ENCODE measurements at places on chromosomes 4 and X. TPM values are rescaled to one million over a fixed set of nuclear protein-coding genes. Genes with fewer than 3 reads are reported as not detected.

- no peak for DNase-seq
Measured at GRCh38 chr4:138909587-138909986, 106.0 kb upstream of the NOCT start.

- no peak for DNase-seq
Measured at GRCh38 chr4:186592445-186592844, 37.1 kb upstream of the MTNR1A start.

Gene PABPC5
- not detected for total RNA-seq

Gene FRMPD3
- total RNA-seq: not detected

- DNase-seq: no peak
Measured at GRCh38 chr4:78370631-78371372, 180.8 kb upstream of the ANXA3 start.

- no peak for DNase-seq
Measured at GRCh38 chr4:8549352-8549931, 30.8 kb upstream of the GPR78 start.

- DNase-seq: no peak
Measured at GRCh38 chr4:53633608-53634007, 42.3 kb upstream of the LNX1 start.

Gene VCX
- not detected for total RNA-seq

- no peak for DNase-seq
Measured at GRCh38 chr4:38678078-38678477, 14.1 kb downstream of the KLF3 start.
